ENCODE measurements at places on chromosomes 3 and 15.

DNA sequence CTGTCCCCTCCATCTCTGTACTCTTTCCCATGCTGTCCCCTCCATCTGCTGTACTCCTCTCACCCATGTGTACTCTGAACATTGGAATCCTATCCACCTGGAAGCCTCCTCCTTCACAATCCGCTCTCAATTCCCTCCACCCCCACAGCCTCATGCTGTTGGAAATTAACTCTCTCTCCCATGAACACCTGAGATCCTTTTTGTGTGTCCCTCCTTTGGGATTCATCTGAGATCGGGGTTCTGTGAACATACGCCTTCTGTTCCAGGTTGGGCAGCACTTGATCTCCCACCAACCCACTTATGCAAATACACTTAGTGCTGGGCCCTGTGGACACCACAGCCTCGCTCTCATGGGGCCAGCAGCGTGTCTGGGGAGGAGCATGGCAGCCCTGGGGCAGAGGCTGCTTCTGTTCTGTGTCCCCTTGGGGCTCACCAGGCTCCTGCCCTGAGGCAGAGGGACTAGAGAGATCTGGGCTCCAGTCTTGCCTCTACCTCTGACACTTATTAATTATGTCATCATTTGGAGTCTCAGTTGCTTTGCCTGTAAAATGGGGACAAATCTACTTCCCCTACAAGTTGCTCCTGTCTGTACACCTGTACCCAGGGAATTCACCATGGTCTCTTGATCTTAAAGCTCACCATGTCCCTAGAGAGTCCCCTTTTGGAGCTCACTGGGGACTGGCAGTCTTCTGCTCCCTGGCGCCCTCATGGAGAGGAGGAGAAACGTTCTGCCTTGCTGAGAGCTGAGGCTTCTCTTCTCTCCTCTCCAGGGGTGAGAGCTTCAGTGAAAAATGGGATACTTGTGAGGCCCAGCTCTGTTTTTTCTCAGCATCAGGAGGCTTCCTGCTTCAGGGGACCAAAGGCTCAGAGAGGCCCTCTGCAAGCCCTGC is 42.7 kb downstream of the ITGA11 start:
- peak; percentile 18 for DNase-seq

DNA sequence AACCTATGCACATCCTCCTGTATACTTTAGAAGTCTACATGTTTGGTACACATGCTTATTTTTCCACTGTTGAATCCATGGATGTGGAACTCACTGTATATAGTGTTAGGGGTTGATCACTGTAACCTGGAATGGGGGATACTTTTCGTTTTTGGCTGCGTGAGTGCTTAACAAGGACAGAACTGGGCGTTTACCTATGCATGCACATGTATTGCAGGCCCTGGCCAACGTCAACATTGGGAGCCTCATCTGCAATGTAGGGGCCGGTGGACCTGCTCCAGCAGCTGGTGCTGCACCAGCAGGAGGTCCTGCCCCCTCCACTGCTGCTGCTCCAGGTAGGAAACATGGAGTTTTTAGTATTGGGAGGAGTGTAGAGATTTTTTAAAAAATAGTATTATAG is 2.3 kb downstream of the RPLP1 start:
- DNase-seq = no peak

DNA sequence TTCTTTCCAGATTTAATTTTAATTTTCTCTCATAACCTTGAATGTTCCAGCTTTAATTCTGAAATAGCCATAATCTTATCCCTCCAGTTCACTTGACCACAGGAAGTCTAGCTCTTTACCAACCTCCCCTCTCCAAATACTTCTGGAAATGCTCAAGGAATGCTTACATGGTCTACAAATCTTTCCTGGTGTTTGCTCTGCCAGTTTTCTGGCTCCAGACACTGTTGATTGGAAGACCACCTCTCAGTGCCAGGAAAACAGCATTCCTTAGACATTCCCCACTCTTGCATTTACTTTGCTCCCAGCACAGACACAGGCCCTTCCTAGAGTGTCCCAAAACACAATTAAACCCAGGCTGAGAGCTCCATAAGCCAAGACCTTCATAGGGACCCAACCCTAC is 98.6 kb downstream of the MESD start:
- no peak for DNase-seq

GRCh38 chr3:111936191-111936841 is 42.5 kb upstream of the ABHD10 start:
- no peak for DNase-seq

DNA sequence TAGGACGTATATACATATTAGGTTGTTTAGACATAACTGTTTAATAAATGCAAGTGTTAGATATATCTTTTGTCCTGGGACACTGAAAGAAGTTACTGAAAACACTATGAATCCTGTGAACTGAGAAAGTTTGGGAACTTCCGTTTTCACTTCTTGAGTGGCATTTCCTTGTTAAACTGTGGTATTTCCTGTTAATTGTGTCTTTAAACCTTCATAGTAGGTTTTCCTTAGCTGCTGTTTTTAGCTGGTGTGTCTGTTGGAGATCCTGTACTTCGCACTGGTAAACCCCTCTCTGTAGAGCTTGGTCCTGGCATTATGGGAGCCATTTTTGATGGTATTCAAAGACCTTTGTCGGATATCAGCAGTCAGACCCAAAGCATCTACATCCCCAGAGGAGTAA is 37.1 kb downstream of the ATP6V1A start:
- no peak for DNase-seq

DNA sequence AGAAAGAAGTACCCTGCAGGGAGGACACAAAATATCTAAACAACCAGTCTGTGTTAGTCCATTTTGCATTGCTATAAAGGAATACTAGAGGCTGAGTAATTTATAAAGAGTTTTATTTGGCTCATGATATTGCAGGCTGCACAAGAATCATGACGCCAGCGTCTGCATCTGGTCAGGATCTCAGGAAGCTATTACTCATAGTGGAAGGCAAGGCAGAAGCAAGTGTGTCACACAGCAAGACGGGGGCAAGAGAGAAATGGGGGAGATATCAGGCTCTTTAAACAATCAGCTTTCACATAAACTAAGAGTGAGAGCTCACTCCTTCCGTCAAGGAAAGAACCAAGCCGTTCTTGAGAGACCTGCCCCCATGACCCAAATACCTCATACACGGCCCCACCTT is 614.8 kb downstream of the ZIC1 start:
- no peak for DNase-seq

DNA sequence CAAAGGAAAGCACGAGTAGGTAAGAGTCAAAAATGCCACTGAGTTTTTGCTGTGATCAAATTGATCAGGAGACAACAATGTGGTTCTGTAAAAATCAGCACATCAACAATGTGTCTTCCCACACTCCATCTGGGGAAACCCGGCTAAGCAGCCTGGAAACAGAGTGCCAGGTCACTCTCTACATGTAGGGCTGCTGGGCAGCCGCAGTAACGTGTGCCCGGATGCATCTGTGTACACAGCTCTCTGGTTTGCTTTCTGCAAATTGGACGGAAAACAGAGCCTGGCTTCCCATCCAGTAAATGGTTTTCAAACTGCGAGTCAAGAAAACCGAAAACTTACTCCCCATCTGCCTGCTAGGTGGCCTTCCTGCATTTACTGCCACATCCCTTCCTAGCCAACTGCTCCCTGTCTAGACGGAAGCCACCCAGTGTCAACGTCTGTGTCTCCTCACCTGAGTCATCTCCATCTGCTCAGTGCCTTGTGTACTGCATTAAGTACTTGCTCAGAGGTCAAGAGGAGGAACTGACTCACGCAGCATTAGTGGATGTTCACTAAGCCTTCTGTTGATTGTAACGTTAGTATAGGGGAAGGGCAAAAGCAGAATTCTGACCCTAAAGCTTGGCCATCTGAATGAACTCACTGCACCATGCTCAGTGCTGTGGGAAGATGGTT is 124.1 kb downstream of the TJP1 start:
- no peak for DNase-seq

- DNase-seq = no peak
These were observed 119.3 kb downstream of the HCN4 start for GRCh38 chr15:73249499-73249898.

DNA sequence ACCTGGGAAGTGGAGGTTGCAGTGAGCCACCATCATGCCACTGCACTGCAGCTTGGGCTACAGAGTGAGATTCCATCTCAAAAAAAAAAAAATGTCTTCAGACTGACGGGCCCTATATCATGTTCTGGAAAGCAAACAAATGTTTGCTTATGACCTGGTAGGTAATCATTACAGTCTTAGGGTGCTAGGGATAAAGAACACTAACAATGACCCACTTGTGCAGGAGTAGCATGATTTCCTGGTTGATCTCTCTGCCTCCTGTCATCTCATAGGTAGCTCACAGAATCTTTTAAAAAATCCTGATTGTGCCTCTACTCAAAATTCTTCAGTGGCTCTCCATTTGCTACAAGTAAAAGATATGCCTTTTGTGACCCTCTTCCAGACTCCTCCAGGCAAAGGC is 74.5 kb upstream of the TSPAN3 start:
- no peak for DNase-seq

GRCh38 chr15:75864213-75865059 is 21.2 kb downstream of the UBE2Q2 start:
- DNase-seq = no peak

- no peak for DNase-seq
These were observed 44.5 kb upstream of the CCNL1 start for GRCh38 chr3:157204431-157204830.

- DNase-seq = no peak
These were observed 34.0 kb upstream of the SH3GL3 start for GRCh38 chr15:83413054-83413719.

- no peak for DNase-seq
These were observed 61.3 kb downstream of the ABHD2 start for GRCh38 chr15:89149501-89150101.

- no peak for DNase-seq
These were observed 114.5 kb downstream of the HERC1 start for GRCh38 chr15:63719281-63719680.

- peak; percentile 48 for DNase-seq
These were observed 78.9 kb upstream of the DPH6 start for GRCh38 chr15:35624881-35625280.

GRCh38 chr3:30443756-30444673 is 162.4 kb upstream of the TGFBR2 start:
- DNase-seq = no peak

GRCh38 chr15:61521953-61522352 is 292.9 kb upstream of the RORA start:
- no peak for DNase-seq

- DNase-seq = no peak
These were observed 53.6 kb upstream of the PXYLP1 start for GRCh38 chr3:141178026-141178425.

DNA sequence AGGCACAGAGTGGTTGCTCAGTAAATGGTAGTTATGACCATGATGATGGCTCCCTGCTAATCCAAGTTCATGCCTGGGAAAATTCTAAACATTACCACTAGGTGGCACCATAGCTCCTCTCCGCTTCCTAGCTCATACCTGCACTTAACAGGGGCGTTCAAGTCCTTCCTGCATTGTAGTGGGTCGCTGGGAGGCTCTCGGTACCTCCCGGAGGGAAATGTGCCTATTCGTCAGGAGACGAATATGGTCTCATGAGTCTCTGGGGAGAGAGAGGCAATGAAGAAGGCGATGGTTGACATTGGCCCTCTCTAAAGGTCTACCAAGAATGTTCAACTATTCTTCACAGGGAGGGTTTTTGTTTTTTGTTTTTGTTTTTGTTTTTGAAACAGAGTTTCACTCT is 10.9 kb downstream of the MESP1 start:
- DNase-seq = peak; percentile 71
